HAP-1 (cell line): ENCODE measurements at places on chromosomes 6 and 20.

- no peak for DNase-seq
Measured at GRCh38 chr6:108163644-108164542, 1.9 kb upstream of the NR2E1 start.

- no peak for DNase-seq
Measured at GRCh38 chr6:44145839-44146238, 12.8 kb upstream of the CAPN11 start.

GRCh38 chr6:116797585-116797984 lies 31.3 kb downstream of the GPRC6A start:
- no peak for DNase-seq

DNA sequence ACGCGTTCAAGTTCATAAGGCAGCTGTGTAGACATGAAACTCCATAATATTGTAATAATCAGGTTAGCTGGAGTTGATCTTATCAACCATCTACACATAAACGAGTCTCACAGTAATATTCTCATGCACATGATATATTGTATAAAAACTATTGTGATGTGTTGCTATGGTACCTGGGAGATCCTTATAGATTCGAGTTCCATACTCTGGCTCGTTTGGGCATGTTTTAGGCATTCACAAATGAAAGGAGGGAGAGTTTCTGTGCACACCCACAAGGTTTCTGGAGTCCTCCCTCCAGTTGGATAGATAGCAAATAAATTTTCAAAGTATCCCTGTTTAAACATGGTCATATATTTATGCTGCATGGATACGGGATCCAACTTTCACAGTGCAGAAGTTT lies 567.5 kb upstream of the SLC35B3 start:
- DNase-seq = no peak

DNA sequence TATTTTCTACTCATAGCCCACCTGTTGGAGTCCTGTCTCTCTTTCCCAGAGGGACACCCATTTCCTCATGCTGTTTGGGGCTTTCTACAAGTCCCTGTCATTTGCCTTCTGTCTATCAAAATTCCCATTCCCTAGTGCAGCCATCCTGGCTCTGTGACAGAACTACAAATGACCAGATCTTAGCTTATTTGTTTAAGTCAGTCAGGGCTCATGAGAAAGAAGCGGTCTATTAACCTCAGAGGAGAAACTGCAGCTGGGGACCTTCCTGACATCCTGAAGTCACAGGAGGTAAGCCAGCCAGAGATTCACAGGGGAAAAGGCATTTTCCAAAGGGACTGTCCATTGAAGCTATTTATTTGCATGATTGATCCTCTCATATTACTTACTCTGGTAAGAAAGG lies 1.7 kb upstream of the COL9A1 start:
- DNase-seq = no peak

- no peak for DNase-seq
Measured at GRCh38 chr20:50229156-50229607, 38.6 kb downstream of the CEBPB start.

DNA sequence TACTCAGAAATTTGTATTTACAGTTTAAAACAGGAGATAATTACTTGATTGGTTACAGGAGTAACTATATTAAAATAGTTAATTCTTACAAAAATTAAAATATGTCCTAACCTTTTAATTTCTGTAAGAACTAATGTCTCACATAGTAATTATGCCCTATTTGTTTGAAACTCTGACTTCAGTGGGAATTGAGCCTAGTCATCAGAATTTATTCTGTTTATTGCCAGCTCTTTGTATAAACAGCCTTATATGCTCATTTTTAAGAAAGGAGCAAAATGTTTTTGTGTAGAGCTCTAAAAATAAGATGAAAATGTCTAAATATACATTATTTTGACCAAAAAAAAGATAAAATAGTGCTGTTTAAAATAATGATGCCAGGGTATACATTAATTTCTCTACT lies 21.5 kb downstream of the TRMT11 start:
- no peak for DNase-seq

- DNase-seq = peak; percentile 32
Measured at GRCh38 chr6:36029464-36029863, 1.9 kb downstream of the MAPK14 start.
